ENCODE measurements at places on chromosomes 16 and 17.

GRCh38 chr17:32859857-32860525, 16.9 kb downstream of the MYO1D start:
- DNase-seq = no peak

GRCh38 chr17:37521821-37522220, 32.1 kb downstream of the DUSP14 start:
- DNase-seq = no peak

DNA sequence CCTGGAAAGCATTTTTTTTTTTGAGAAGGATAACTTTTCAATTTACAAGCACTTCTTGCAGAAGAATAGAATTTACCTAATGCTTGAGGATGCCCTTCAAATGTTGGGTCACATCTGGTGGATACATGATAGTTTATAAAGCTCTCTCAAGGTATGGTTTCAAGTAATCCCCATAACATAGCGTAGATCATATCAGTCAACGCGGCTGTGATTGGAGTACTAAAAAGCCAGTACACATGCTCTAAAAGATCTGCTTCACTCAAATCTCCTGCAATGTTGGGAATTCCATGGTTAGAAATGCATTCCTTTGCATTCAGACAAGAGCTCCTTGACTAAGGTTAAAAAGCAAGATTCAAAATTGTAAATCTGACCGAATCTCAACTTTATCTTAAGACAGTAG, 3.9 kb upstream of the KCNJ16 start:
- no peak for DNase-seq

GRCh38 chr17:74864866-74865395, 5.2 kb upstream of the GRIN2C start:
- no peak for DNase-seq

DNA sequence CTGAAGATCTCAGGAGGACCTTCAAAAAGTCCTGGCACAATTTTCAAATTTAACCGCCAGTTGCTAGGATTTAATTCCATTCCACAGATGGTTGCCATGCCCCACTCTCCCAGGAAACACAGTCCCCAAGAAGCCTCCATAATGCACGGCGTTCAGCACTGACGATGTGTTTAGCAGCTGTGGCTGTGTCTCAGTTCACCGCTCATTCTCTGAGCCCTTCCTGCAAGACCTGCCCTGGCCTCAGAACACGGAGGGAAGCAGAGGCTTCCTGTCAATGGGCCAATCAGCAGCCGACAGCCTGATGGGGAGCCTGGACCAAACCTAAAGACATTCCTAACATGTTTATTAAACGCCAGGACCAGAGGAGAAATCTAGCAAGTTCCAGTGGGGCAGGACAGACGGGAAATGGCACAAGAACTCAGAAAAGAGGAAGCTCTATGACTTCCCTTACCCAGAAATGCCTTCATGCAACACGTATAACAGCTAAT, 4.9 kb downstream of the MYLK3 start:
- no peak for DNase-seq

DNA sequence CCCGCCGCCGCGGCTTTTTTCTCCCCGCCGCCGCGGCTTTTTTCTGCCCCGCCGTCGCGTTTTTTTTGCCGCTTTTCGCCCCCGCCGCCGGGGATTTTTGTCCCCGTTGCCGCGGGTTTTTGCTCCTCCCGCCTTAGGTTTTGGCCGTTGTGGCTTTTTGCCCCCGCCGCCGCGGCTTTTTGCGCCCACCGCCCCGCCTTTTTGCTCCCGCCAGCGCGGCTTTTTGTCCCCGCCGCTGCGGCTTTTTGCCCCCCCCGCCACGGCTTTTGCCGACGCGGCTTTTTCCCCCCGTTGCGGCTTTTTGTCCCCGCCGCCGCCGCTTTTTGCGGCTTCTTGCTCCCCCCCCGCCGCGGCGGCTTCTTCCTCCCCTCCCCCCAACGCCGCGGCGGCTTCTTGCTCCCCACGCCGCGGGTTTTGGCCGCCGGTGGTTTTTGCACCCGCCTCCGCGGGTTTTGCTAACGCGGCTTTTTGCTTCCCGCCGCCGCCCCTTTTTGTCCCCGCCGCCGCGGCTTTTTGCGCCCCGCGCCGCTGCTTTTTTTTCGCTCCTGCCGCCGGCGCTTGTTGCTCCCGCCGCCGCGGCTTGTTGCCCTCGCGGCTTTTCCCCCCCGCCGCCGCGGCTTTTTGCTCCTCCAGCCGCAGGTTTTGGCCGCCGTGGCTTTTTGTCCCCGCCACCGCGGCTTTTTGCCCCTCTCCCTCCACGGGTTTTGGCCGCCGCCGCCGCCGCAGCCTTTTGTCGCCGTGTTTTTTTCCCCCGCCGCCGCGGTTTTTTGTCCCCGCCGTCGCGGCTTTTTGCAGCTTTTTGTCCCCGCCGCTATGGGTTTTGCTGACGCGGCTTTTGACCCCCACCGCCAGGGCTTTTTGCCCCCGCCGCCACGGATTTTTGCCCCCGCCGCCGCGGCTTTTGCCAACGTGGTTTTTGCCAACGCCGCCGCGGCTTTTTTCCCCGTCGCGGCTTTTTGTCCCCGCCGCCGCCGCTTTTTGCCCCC, 150.3 kb downstream of the KCNJ18 start:
- no peak for DNase-seq

DNA sequence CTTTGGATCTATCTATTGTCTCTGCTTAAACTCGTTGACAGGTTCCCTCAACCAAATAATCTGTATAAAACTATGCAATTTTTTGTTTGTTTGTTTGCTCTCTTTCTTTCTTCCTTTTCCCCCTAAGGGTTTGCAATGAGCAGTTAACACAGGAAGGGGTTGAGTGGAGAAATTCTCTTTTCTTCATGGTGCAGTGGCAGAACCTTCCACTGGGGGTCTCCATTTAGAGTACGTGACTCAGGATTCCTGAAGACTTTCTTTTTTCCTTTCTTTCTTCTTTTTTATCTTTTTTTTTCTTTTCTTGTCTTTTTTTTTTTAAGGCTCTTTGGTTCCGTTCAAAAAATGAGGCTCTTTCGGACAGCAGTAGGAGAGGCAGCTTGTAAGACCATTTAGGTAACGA, 19.5 kb upstream of the RBFOX1 start:
- no peak for DNase-seq

DNA sequence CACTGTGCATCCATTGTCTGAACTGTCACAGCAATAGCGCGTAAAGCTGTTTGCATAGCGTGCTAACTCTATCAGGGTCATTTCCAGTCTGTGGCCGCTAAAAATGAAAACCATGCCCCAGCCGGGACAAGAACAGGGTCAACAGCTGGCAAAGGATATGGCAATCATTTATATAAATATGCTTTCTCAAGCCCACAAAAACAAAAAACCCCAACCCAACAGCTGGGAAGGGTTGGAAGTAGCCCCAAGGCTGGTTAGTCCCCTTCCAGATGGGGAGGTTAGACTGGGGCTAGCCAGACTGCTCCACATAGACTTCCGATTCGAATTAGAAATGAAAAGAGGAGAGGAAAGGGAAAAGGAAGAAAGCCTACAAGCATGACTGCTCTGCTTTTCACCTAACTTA, 203.3 kb upstream of the TBX2 start:
- DNase-seq = no peak

DNA sequence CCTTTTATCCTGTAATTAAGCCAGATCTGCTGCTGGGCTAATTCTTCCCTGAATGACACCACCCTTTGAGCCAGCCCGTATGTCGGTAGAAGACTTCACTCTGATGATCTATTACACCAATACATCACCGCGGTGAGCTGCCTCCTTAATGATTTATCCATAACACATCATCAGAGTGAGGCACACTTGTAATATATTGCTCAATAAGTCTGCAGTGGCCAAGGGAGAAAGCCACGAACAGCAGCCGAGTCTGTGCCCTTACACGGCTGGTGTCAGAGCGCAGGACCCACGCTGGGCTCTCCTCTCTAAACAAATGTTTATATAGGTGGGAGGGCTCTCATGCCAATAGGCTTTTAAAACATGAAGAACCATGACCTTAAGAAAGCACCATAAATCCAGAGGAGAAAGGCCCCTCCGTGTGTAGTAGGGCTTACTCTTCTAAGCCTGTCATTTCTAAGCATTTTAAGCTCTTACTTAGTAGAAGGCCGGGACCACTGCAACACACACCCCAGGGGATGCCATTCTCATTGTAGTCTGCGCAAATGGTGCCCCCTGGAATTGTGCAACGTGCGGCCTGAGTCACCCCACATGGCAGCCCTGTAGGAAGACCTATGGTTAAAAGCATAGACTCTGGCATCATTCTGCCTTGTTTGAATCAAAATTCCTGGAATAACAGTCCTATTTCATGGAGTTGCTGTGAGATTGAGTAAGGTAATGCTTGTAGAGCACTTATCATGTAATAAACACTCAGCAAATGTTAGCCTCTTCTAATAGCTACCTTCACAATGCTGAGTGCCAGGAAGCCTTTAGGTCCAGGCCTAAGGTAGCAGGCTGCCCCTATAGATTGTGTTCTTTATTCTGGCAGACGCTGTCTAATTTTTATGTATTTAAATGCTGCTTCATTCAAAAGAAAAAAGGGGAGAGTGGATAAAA, 26.1 kb downstream of the MRPS23 start:
- no peak for DNase-seq

GRCh38 chr16:11994143-11995119, 17.9 kb downstream of the SNX29 start:
- no peak for DNase-seq

- no peak for DNase-seq
Observed at GRCh38 chr16:72797621-72798020, 250.3 kb downstream of the ZFHX3 start.

- no peak for DNase-seq
Observed at GRCh38 chr16:4752351-4753100, 14.4 kb downstream of the ZNF500 start.
